GM13977 (cell line): ENCODE measurements at places on chromosomes 16 and 17.

DNA sequence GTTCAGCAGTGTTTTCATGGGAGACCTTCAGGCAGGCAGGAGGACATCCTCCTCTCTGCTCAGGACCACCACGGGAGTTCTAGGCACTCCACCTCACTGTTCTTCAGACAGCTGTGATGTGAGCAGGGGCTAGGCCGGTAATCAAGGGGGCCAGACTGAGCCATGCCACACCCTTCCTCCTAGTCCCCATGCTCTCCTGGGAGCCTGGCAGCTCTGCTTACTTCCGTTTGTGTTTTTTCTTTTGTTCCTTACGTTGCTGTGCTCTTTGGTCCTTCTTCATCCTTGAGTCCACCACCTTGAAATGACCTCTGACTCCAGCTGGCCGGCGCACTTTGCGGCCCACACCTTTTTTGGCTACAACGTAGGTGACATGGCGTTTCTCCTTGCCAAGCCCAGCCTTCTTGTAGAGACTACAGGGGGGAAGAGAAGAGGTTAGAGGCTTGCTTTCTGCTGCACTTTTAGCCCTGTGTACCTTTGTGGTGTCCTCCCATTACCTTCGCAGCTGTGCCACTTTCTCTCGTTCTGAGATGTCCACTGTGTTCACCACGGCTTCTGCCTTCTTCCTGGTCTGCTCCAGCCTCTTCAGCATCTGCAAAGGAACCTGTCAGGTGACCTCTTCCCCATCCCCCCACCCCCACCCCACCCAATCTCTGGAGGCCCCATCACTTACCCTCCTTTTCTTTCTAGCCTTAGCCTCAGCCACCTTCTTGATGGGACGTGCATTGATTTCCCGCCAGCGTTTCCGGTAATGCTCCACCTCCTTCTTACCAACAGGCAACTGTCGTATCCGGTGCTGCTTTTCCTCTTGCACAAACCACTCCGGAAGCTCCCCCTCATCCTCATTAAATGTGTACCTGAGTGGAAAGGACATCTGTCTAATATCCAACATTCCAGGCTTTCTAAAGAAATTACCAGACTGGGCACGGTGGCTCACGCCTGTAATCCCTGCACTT, 7.4 kb upstream of the PSMC5 start:
- no peak for DNase-seq

DNA sequence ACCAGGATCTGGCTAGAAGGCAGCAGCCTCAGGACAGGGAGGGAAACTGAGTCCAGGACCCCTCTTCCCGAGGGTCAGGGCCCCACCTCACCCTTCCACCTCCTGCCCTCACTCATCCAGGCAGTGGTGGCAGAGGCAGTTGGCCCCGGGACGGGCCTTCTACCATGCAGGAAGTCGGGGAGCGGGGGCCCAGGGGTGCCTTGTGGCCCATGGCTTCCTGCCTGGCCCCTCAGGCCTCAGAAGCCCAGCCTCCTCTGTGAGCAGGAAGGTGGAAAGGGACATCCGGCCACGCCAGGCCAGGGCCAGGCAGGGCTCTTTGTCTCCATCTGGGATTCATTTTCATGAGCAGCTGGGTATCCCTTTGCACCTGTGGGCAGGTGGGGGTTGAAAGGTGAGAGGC, 58.5 kb downstream of the BAHCC1 start:
- DNase-seq = no peak

DNA sequence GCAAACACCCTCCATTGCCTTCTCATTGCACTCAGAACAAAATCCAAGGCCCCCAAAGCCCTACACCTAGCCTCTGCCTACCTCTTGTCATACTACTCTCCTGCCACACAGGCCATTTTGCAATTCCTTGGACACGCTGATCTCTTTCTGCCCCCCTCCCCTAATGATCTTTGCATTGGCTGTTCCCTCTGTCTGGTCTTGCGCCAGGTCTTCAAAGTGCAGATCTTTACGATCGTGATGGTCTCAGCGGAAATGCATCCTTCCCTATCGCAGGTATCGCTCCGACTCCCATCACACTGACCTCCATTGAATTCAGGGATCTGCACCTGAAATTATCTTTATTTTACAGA, 777 bp upstream of the MOSMO start:
- no peak for DNase-seq

DNA sequence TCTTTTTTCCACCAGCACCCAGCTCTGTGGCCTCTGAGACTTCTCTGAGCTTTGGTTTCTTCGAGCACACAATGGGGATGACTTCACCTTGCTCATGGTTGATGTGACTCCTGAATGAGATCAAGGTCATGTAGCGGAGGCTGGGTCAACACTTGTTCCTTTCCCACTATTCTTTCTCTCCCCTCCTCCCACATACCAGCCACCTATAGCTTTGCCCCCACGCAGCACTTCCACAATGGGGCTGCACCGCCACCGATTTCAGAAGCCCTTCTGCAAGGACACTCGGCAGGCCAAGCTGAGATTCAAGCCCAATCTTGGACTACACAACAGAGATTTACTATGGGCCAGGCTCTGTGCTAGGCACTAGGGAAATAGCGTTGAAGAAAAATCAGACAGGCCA, 14.4 kb downstream of the TRIM25 start:
- no peak for DNase-seq

- DNase-seq = no peak
These were observed 19.0 kb downstream of the CACNG4 start for GRCh38 chr17:66983414-66984021.

GRCh38 chr16:27398894-27399853, 2.8 kb upstream of the IL21R start:
- peak; percentile 47 for DNase-seq

- DNase-seq = no peak
These were observed 17.4 kb upstream of the ZNHIT3 start for GRCh38 chr17:36468903-36469635.
